Suppressor macrophage treated with lipopolysaccharide for 4 hours (primary cell): ENCODE measurements at places on chromosomes 2 and 18.

DNA sequence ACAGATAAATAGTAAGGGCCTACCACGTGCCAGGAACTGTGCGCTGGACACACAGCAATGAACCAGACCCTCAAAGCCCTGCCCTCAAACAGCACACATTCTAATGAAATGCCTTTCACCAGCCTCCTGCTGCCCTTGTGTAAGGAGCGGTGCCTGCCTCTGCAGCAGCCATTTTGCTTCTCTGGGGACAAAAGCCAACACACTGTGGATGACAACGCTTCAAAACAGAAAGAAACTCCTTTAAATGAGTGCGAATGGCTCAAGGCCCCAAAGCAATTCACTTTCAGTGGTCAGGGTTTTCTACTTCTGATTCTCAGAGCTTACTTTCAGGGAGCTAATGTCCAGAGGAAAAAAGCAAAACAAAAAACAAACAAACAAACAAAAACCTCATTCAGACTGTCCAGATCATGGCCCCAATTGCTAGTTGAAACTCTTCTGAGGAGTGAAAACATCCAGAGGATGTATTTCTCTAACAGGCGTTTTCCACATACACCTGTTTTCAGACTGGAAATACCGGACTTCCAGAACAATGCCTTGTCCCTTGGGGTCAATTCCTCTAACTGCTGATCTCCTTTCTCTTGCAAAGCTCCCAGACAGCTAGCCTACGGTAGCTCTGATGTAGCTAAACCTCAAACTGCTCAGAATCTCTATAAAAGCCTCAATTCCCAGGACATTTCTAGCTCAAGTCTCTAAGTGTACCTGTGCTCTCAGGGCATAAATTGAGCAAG lies 323.3 kb upstream of the ZNF521 start:
- no peak for DNase-seq

DNA sequence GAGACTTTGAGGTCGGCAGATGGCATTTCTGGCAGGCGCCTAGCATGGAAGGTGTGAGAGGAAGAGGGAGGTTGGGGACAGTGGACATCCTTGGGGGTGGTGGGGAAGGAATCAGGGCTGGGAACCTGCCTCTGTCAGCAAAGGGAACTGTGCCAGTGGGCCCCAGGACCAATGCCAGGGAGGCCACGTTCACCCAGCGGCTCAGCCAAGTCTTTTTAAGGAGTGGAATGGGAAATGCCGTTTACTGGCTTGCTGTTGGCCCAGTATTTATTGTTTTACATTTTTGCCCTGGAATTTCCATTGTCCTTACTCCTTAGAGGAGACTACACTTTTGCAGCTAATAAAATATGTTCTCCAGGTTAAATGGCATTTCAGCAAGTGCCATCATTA lies 135.2 kb downstream of the MCFD2 start:
- DNase-seq, result no peak

- no peak for DNase-seq
Observed at GRCh38 chr18:67926929-67927864, 410.7 kb upstream of the DSEL start.

DNA sequence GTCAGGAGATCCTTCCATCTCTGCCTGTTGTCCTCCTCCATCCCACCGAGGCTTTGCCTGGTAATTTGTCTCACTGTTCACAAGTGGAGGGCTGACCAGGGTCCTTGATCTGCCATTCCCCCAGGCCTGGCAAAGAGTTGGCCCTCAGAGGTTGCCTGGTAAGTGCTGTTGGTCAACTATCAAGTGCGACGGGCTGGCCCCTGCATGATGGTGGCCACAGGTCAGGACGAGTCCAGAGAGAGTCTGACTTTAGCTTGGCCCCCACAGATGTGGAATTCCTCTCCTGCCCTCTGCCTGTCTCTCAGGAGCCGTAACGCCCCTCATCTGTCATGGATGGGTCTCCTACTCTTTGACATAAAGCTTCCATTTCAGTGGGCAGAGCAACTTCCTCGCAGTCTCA lies 97.3 kb upstream of the SMIM21 start:
- no peak for DNase-seq

- peak; percentile 61 for DNase-seq
Observed at GRCh38 chr2:232611559-232612218, 21.7 kb upstream of the EFHD1 start.

- no peak for DNase-seq
Observed at GRCh38 chr2:172219201-172219600, 116.5 kb upstream of the DLX2 start.

- no peak for DNase-seq
Observed at GRCh38 chr2:232345251-232345650, 33.3 kb upstream of the ALPP start.

DNA sequence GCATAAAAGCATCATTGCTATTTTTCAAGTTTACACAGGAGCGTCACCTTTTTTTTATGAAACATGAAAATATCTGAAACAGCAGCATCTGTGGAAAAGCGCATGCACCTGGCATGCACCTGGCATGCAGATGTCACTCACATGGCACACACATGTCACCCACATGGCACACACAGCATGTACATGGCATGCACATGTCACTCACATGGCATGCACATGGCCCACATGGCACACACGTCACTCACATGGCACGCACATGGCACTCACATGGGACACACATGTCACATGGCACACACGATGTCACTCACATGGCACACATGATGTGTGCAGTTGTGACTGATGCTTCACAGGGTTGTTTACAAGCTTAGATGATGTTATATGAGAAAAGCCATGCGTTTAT lies 188.0 kb downstream of the ZNF407 start:
- DNase-seq, result no peak

GRCh38 chr18:61076986-61077385 lies 256.2 kb upstream of the CDH20 start:
- no peak for DNase-seq

DNA sequence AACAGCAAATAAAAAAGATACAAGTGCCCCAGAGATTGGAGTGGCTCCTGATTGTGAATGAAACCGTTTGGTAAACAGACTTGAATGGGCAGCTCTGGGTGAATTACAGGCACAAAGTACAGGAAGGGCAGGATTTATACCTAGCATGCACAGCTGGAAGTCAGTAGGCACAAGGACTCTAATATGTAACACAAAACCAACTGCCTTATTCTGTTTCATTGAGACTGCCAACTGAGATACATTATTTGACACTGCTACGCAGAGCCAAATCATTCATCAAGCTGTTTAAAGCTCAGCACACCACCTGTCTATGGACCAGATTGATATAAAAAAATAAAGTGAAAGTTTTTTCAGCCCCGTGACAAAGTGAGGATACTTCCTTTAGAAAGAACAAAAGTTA lies 541.2 kb downstream of the NUP35 start:
- no peak for DNase-seq

DNA sequence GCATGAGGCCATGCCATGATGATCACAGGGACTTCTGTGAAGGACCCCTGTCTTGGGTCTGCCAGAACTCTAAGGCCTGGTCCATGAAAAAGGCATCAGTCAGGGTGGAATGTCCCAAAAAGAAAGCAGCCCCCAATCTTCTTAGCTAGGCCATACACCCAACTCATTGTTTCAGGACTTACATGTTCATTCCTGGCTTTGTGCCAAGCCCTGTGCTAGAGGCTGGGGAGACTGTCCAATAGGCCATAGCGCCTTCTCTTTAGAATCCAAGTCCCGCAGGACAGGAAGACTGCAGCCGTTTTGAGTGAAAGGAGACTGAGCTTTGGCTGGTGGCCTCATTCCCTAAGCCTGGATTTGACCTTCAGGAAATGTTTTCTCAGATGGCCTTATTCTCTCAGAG lies 247.3 kb downstream of the PRKCE start:
- no peak for DNase-seq

DNA sequence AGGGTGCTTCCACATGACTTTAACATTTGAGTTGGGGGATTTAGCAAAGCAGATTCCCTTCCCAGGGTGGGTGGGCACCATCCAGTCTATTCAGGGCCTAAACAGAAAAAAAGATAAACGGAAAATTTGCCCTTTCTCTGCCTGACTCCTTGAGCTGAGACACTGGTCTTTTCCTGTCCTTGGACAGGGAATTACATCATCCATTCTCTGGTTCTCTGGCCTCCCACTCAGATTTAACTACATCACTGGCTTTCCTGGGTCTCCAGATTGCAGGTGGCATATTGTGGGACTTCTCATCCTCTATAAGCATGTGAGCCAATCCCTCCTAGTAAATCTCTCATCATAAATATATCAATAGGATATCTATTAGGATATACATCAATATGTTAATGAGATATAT lies 25.8 kb downstream of the CAPN13 start:
- DNase-seq, result no peak

DNA sequence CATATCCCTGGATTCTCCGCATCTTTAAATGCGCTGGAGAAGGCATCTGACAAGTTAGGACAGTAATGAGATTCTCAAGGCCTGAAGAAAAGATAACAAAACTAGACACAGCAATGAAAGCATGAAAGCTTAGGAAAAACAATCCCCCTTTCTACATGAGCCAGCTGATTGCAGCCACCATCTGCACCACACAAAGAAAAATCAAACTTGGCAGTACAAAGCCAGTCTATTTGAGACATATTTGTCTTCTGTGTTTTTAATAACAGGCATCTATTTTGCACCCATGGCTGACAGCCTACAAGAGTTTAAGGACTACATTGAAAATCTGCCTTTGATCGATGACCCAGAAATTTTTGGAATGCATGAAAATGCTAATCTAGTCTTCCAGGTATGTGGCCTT lies 83.6 kb downstream of the TRABD2A start:
- no peak for DNase-seq

DNA sequence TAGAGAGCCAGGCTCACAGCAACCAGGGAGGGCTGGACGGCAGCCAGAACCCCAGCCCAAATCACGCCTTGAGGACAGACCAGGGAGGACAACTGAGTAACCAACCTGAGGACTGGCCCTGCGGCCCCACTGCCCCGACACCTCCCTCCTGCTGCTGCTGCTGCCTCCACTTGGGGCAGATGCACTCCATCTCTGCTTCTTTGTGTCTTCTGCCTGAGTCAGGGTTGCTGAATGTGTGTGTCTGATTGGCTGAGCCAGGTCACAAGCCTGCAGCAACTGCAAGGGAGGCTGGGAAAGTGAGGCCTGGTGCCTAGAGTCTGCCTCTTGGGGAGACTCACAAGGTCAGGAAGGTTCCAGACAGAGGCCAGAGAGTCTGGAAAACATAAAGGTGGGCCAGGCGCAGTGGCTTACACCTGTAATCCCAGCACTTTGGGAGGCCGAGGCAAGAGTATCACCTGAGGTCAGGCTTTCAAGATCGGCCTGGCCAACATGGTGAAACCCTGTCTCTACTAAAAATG lies 83.4 kb downstream of the ZFP36L2 start:
- no peak for DNase-seq

DNA sequence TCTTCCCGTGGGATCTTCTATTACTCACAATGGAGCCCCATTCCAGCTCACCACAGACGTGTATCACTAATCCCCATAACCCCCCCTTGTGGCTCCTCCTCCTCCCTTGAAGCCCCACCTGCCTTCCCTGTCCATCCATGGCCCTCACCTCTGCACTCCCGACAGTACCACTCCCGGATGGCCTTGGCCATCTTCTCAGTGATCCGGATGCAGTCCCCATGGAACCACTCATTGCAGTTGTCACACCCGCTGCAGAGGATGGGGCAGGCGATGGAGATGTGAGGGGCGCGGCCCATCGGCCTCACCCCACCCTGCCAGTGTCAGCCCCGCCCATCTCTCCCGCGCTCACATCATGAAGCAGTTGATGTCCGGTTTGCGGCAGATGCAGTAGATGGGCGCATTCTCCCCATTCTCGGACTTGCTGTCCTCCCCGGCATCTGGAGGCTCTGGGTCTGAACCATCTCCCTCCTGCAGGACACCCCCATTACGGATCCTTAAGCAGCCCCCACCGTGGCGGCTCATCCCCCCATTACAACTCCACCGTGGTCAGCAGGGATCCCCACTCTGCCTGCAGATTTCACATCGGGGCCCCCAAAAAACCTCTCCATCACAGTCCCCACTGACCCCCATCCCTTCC lies 983 bp downstream of the CXXC1 start:
- peak; percentile 15 for DNase-seq

DNA sequence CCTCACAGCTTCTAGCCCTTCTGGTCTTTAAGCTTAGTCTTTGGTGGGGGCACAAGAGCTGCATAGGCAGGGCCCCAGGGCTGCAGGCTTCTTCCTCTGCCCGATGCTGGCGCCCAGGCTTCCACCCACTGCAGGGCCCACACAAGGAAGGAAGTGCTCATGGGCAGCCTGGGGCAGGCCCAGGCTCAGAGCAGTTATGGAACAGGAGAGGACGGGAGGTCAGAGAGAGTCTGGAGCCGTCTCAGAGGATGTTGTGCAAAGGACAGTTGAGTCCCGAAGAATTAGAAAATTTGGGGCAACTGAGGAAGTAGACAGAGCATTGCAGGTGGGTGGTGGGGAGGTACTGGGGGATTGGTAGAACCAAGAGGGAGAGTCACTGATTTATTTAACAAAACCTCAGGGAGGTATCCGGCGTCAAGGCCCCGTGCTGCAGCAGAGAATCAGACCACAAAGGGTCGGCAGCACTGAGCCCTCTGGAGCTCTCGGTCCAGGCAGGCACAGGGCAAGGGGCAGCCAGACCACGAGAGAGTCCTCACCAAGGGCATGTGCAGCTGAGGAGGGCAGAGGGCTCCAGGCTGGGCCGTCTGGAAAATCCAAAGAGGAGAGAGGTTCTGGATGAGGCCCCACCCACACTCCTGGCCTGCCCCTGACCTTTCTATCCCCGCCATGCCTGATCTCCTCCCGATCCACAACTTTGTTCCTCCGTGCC lies 110.8 kb upstream of the GLI2 start:
- DNase-seq, result no peak

DNA sequence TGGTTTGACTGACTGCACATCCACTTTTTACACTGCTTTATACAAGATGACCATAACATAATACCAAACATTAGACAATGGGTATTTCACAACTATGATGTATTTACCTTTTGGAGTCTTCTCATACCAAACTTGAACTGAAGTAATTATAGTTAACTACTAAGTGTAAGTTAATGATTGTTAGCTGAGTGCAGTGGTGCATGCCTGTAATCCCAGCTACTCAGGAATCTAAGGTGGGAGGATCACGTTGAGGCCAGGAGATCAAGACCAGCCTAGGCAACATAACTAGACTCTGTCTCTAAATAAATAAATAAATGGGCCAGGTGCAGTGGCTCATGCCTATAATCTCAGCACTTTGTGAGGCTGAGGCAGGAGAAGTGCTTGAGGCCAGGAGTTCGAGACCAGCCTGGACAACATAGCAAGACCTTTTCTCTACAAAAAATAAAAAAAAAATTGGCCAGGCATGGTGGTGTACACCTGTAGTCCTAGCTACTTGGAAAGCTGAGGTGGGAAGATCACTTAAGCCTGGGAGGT lies 44.9 kb upstream of the ORC2 start:
- no peak for DNase-seq

GRCh38 chr2:100894105-100894795 lies 74.3 kb downstream of the NPAS2 start:
- DNase-seq, result peak; percentile 10

- DNase-seq, result no peak
Observed at GRCh38 chr2:116074161-116074560, 1631.7 kb downstream of the DPP10 start.

GRCh38 chr2:144281476-144281875 lies 238.4 kb downstream of the ZEB2 start:
- DNase-seq, result no peak
